Testis (tissue), 5 donors: ENCODE measurements at places on chromosomes 11 and 22.

DNA sequence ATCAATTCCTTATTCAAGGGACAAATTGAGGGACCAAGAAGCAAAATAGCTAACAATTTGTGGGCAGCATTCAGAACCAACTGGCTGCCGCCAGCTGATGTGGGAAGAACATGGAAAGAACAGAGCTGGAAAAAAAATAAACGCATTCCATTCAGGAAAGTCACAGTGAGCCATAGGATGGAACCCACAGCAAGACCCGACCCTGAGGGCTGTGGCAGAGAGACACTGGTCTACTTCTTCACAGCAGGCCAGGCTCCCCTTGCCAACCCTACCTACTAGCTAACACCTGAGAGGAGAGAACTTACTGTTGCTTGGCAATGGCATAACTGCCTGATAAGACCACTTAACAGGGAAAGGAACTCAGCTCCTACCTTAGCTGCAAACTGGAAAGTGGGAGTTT is 123.5 kb upstream of the APOA1 start:
- no peak for DNase-seq

DNA sequence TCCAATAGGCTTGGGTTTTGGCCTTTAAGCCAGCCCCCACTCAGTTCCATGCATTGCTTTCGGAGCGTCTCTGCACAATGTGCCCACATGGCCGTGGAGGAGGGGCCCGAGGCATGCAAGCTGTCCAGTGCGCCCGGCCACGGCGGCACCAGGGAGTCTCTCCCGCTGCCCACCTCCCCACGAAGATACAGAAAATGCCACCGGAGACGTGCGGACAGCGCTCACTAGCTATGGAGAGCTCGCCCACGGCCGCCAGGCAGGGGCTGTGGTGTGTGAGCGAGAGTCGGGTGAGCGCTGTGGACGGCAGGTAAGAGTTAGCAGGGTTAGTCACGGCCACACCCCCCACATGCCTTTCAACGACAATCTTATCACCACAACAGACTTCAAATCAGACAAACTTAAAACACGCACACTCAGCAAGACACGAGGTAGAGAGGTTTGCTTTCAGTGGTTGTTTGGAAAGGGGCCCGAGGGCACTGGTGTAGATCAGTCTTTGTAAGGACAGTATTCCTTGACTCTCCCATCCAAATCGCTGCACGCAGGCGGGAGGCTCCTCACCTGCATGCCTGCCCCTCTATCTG is 18.7 kb upstream of the BID start:
- no peak for DNase-seq

DNA sequence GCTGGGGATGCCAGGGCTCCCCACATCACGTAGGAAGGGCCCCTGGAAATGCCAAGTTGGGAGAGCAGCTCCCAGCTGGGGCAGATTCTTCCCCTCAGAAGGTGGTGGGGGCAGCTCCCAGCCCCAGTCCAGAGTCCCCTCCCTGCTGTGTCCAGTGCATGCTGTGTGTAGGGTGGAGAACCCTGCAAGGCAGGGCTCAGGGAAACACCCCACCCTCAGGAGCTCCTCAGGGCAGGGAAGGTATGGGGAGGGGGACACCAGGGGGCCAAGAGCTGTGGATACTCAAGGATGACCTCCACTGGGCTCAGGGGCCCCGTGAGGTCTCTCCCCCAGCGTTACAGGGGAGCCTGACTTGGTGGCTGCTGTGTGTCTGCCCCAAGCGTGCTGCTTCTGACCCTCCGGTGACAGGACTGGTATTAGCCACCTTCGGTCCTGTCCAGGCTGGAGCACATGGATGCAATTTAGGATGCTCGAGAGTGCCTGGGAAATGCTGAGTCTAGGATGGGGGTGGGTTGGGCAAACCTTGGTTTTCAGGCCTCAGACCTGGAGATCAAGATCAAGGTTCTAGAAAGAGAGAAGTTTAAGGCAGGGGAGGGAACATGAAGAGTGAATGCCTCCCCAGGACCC is 16.1 kb upstream of the CABP7 start:
- DNase-seq, result no peak

DNA sequence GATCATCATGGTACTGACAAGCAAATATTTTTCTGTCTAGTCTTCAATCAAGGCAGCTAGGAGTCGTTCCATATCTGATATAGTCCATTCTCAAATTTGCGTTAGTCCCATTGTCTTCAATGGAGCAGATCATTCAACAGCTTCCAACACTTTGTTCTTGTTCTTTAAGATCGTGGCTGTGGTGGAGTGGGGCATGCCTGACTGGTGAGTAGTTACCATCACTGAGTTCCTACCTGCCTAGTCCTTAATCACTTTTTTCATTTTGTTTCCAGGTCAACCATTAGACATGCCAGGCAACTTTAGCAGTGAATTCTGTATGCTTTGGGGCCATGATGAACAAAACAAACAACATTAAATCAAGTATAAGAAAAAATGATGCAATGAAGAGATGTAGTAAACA is 693.1 kb upstream of the KIRREL3 start:
- no peak for DNase-seq

- DNase-seq, result no peak
Observed at GRCh38 chr11:408154-409007, 6.4 kb downstream of the SIGIRR start.
